Activated T-helper 2 cell treated with anti-CD3 and anti-CD28 coated beads, Interferon-gamma antibody, Interleukin-2, Interleukin-4, amounts not matched to agents 10 μg/mL and 5 μg/mL and 100 μg/mL, durations not matched to agents 14 hours and 24 hours and 36 hours (primary cell): ENCODE measurements at places on chromosomes 1 and 21. TPM values are rescaled to one million over a fixed set of nuclear protein-coding genes. Genes with fewer than 3 reads are reported as not detected.
A peak's percentile ranks its signal among the peaks of the same experiment; 100 is the strongest.

DNA sequence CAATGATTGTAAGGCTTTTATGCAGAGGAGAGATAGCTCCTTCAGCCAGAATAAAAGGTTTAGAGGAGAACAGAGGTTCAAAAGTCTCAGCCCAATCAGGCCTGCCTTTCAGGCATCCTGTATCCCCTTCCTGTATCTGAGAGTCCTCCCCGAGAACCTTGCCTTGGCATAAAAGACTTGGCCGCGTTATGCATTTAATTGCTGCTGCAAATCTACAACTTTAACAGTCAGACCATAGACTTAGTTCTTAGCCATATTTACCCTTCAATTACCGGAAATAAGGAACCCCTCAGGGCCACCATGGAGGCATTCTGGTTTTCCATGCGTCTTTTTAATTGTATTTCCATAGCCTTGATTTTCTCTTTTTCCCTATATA lies 18.3 kb upstream of the HYI start:
- no peak overlapping the region for H3K4me3 ChIP-seq
- no peak overlapping the region for H3K27ac ChIP-seq
- H3K36me3 ChIP-seq: no peaks in the 10 kb centered on the region
- peaks cover 9% of the 10 kb centered on the region for H3K27me3 ChIP-seq

DNA sequence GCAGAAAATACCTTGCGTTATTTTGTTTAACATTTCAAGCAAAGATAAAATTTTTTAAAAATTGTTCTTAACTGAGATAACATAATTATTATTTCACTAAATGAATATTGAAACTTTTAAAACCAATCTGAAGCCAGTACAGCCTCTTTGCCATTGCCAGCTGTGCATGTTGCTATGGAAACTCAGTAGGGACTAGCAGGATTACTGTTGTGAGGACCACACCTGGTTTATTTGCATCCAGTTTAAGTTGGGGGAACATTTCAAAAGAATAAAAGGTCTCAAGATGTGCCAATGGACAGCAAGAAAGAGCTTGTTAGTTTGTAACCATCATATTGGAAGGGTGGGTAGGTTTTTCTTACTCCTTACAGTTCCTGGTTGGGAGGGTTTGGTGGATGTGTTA lies 80.7 kb downstream of the POU2F1 start:
- no peaks in the 10 kb centered on the region for H3K27me3 ChIP-seq
- DNase-seq: no peak
- no peaks in the 10 kb centered on the region for H3K36me3 ChIP-seq
- no peak overlapping the region for H3K4me3 ChIP-seq
- peaks cover 1% of the 10 kb centered on the region for H3K4me1 ChIP-seq
- H3K27ac ChIP-seq: no peak overlapping the region

- H3K27ac ChIP-seq: no peak overlapping the region
- H3K4me3 ChIP-seq: no peak overlapping the region
- no peaks in the 10 kb centered on the region for H3K36me3 ChIP-seq
- H3K4me1 ChIP-seq: no peaks in the 10 kb centered on the region
Measured at GRCh38 chr1:215704089-215704860, 137.2 kb downstream of the KCTD3 start.

- H3K36me3 ChIP-seq: no peaks in the 10 kb centered on the region
- H3K4me3 ChIP-seq: no peak overlapping the region
- peaks cover 32% of the 10 kb centered on the region for H3K4me1 ChIP-seq
- peaks cover 11% of the 10 kb centered on the region for H3K27me3 ChIP-seq
- peak; percentile 34 for DNase-seq
Measured at GRCh38 chr1:40032240-40032891, 8.2 kb upstream of the CAP1 start.

DNA sequence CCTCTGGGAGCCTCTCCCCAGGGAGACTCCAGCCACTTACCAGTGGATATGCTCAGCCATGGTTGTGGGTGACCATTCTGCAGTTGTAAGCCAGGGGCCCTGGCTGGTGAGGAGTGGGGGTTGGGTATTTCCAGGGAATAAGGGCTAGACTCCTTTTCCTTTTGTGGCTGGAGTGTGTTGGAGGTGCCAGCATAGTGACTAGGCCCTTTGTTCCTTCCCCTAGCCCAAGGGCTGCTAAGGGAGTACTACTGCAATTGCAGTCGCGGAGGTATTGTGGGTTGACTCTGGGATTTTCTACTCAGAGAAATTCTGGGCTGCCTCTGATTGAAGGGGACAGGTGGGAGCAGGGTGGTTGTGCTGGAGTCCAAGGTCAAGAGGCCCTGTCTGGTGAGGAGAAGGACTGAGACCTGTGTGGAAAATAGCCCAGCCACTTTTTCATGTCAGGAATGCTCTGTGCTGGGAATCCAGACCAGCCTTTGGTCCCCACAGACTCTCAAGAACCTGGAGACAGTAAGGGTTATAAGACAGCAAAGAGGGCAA lies 43.1 kb downstream of the MROH9 start:
- DNase-seq: no peak
- H3K27me3 ChIP-seq: no peaks in the 10 kb centered on the region
- no peaks in the 10 kb centered on the region for H3K4me1 ChIP-seq
- no peaks in the 10 kb centered on the region for H3K36me3 ChIP-seq
- no peak overlapping the region for H3K27ac ChIP-seq

DNA sequence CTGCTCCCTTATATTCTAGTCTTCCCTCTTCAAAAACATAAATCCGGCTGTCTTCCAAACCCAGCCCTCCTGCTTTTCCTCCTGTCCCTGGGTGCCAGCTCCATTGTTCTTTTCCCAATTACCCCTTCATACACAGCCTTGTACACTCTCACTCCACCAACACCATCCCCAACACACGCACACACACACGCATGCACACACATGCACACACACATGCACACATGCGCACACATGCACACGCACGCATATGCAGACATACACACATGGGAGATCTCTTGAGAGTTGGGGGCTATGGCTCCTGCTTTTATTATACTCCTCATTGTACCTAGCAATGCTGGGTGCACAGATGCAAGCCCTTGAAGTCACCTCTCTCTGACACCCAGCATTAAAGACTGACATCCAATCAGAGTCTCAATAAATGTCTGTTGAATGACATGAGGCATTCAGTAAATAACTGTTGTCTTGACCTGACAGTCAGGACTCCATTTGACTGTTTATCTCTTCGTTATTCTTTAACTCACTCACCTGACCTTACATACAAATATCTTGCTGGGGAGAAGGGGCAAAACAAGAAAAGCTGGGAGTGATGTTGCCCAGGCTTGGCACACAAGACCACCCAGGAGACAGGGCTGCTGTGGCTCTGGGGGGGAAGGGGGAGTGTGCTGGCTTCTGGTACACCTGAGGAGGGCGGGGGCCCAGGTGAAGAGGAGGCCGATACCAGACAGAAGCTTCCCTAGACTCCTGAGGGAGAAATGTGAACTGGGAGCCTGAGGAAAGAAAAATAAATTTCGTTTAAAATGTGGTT lies 16.0 kb downstream of the ABCA4 start:
- H3K27ac ChIP-seq: no peak overlapping the region
- H3K27me3 ChIP-seq: peaks cover 52% of the 10 kb centered on the region
- H3K4me1 ChIP-seq: peaks cover 6% of the 10 kb centered on the region
- no peaks in the 10 kb centered on the region for H3K36me3 ChIP-seq

DNA sequence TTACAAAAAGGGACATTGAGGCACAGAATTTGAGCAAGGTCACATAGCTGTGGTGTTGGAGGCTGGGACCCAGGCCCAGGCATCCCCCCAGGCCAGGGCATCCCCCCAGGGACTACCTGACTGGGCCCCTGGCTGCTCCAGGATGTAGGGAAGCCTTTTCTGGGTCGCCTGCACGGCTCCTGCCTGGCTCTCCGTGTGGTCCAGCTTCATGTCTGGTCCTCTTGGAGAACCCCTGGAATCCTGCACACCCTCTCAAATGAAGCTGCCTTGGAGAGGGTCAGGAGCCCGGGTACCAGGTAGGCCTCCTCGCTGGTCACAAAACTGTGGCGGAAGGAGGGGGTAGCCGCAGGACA lies 919 bp upstream of the CELSR2 start:
- peaks cover 4% of the 10 kb centered on the region for H3K4me1 ChIP-seq
- H3K4me3 ChIP-seq: no peak overlapping the region
- peaks cover 35% of the 10 kb centered on the region for H3K27me3 ChIP-seq
- DNase-seq: no peak
- no peaks in the 10 kb centered on the region for H3K36me3 ChIP-seq
- no peak overlapping the region for H3K27ac ChIP-seq

DNA sequence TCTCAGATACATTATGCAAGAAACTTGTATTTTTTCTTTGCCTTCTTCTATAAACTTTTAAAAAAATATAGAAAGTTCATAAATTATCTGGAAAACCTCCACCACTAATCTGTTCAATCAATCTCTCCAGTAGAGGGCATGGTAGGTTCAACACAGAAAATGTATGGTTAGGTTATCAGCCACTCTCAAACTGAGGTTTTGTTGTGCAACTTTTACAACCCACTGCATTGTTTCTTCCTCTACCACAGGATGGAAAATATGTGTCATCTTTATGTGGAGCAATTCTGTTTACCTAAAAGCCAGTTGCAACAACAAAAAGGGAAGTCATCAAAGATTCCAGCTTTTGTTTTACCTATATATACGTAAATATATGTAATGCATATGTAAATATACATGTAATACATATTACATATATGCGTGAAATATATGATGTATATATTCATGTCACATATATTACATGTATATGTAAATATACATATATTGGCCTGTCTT lies 3.0 kb upstream of the RGS2 start:
- peak; percentile 25 for DNase-seq
- peaks cover 8% of the 10 kb centered on the region for H3K36me3 ChIP-seq
- peaks cover 16% of the 10 kb centered on the region for H3K27me3 ChIP-seq
- no peak overlapping the region for H3K4me3 ChIP-seq
- H3K27ac ChIP-seq: peak overlapping the region; percentile 51
- peaks cover 37% of the 10 kb centered on the region for H3K4me1 ChIP-seq

- DNase-seq: no peak
- H3K27me3 ChIP-seq: peaks cover 41% of the 10 kb centered on the region
- H3K4me3 ChIP-seq: no peak overlapping the region
Measured at GRCh38 chr1:47705517-47706130, 267.8 kb downstream of the FOXD2 start.

DNA sequence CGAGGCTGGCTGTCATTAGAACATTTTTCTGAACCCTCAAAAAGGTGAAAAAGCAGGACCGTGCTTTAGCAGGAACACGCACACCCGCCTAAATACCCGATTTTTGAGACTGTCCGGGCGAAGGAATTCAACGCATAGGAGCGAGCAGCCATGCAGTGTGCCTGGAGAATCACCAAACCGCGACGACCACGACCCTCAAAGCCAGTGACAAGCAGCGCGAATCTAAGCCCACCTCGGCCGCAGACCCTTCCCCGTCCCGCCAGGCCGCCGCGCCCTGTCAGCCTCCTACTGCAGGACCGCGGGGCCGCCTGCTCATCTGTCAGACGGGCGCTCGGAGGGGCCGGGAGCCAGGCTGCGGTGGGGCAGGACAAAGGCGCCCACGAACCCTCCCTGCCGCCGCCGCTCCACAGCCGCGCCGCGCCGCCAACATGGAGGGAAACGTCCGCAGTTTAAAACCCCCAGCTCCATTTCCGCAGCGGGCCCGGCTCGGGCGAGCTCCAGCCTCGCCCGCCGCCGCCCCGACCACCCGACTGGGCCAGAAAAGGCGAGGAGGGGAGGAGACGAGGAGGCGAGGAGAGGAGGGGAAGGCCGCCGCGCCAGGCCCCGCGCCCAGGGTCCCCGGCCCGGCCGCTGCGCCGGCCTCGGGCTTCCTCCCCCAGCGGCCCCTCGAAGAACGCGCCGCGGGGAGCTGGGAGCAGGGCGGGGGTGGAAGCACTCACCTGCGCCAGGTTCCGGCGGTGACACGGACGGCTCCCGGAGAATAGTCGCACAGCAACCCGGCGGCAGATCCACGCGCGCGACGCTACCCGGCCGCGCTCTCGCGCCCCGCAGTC lies at the start of gene LBR:
TSS of gene LBR (minus strand) at position 804 of the 833 bp plus-strand sequence. CDS start 3,963 bp downstream, outside the sequence.
- peaks cover 22% of the 10 kb centered on the region for H3K36me3 ChIP-seq
- no peaks in the 10 kb centered on the region for H3K27me3 ChIP-seq
- no peak for DNase-seq
- H3K27ac ChIP-seq: peak within 1 kb of the TSS; percentile 94

DNA sequence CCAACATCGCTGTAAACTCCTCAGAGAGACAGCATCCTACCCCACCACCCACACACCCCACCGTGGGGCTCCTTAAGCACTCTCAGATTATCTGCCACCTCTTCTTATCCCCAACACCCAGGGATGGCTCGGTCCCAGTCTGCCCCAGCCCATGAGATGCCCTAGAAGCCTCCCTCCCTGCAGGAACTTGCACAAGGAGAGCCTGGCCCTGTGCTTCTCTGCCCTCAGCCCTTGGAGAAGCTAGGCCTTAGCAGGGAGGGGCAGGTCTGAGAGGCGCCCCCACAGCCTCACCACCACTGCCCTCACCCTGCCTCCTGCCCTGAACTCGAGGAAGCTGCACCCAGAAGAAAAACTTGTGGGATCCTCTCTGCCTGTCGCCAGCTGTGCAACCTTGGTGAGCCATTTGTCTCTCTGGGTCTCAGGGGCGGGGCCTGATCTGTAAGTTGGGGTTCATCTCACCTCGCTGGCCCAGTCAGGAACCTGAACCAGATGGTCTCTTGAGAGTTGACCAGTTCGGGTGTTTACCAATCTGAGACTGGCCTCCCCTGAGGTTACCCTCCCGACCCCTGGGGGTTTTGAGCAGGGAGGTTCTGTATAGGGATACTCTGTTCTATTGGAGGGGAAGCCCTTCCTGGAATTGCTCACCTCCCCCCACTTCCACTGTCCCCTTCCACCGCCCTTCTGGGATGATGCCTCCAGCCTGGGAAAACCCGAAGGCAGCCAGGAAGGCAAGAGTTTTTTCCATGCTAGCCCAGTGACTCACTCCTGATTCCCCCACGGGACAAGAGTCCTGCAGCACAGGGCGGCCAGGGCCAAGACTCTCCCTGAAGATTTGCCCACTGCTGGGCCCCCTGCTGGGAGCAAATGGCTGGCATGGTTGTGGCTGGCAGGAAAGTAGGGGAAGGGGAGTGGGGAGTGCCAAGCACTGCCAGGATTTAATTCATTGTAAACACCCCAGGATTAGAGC lies at the start of gene S100A3:
TSS of gene S100A3 (minus strand) at position 537 of the 967 bp plus-strand sequence. CDS start 773 bp downstream, outside the sequence.
- H3K36me3 ChIP-seq: peaks cover 11% of the 10 kb centered on the region
- DNase-seq: no peak
- peaks cover 41% of the 10 kb centered on the region for H3K4me1 ChIP-seq
- H3K27me3 ChIP-seq: peaks cover 1% of the 10 kb centered on the region

DNA sequence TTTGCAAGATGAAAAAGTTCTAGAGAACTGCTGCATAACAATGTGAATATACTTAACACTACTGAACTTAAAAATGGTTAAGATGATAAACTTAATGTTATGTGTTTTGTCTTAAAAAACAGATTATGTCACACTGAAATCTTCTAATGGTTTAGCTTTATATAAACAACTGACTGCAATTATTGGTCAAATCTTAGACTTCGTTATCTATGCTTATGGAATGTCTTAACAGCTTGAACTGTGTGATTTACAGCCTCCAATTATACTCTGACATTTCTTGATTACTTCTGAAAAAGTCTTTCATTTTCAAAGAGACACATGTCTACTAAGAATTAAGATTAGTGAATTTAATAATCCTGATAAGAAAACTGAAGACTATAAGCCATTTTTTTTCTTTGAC lies 71.1 kb downstream of the ZSWIM5 start:
- H3K36me3 ChIP-seq: no peaks in the 10 kb centered on the region
- H3K27me3 ChIP-seq: peaks cover under 1% of the 10 kb centered on the region
- H3K4me3 ChIP-seq: no peak overlapping the region
- no peak for DNase-seq
- no peaks in the 10 kb centered on the region for H3K4me1 ChIP-seq

Gene GPR25
- not detected in 2 replicates for total RNA-seq

Gene KRTAP7-1
- total RNA-seq: not detected in 2 replicates

Gene SRSF4
- 145 TPM in 2 replicates for total RNA-seq

Gene PCP4
- not detected in 2 replicates for total RNA-seq

Gene LCK
- 221 and 232 TPM in 2 replicates for total RNA-seq

Gene HSPB7
- total RNA-seq: not detected in 2 replicates

Gene ALDH4A1
- 4.4 and 5.0 TPM in 2 replicates for total RNA-seq

Gene USP21
- total RNA-seq: 31.9 and 33.0 TPM in 2 replicates
